ENCODE measurements at places on chromosomes 4 and X.

GRCh38 chr4:45636175-45636574 lies 487.7 kb downstream of the GABRG1 start:
- DNase-seq = no peak

GRCh38 chr4:140497747-140498636 lies at the start of gene MGAT4D:
Gene MGAT4D, minus strand, starts transcription at chr4:140498293. Its CDS starts 71 bp downstream, at chr4:140498222.
- no peak for DNase-seq

GRCh38 chrX:123878252-123878721 lies 18.4 kb downstream of the XIAP start:
- no peak for DNase-seq

DNA sequence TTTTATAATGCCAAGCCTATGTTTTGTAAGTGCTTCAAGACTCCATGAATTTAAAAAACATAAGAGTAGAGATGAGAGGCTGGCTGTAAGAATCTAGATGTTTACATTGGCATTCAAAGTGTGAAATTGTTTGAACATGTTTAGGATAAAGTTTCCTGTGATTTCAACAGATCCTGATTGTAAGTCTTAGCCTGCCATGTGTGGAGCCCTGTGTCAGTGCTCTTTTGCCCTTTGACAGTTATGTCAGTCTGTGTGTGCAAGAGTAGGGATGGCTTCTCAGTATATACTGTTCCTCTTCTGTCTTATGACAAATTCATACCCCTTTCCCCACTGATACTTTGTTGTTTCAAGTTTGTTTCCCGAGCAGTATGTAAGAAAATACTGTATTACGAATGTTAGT lies 68.2 kb downstream of the USP9X start:
- DNase-seq = no peak

GRCh38 chrX:120335289-120335688 lies 24.0 kb upstream of the TMEM255A start:
- DNase-seq = no peak

GRCh38 chr4:103095080-103095479 lies 4.6 kb downstream of the BDH2 start:
- no peak for DNase-seq

DNA sequence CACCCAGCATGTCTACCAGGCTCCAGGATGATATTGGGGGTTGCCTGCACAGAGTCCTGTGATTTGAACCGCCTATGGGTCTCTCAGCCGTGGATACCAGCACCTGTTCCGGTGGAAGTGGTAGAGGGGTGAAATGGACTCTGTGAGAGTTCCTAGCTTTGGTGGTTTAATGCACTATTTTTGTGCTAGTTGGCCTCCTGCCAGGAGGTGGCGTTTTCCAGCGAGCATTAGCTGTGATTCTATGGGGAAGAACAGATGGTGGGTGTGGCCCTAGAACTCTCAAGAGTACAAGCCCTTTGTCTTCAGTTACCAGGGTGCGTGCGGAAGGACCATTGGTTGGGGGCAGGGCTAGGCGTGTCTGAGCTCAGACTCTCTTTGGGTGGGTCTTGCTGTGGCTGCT lies 316.9 kb upstream of the AMOT start:
- DNase-seq = no peak

DNA sequence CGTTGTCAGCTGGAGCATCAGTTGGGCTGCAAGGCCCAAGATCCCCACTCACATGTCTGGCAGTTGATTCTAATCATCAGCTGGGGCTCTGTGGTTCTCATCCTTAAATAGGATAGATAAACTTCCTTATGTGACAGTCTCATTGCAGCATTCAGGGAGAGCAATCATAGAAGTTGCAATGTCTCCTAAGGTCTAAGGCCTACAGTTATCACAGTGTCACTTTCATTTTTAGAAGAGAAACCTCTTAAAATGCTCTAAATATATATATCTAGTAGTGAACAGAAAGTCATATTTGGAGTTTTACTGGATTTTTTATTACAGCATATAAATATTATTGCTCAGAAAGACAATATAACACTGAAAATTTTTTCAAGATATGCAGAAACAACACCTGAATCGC lies 226.0 kb upstream of the PPP1R2C start:
- DNase-seq = no peak

DNA sequence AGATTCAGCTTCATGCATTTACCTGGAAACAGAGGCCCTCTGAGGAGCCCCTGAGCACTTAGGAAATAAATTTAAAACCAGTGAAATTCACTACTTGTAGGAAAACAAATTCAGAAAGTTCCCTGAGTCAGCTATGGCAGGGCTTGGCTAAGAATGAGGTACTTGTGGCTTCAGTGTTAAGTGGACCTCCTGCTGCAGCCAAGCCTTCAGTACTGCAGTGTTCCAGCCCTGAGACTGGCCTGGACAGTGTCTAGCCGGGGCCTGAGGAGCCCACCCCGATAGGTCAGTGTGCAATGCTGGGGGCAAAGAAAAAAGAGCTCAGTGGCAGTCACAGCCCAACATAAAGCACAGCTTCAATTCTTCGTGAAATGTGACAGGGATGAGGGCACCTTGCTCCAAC lies 41.9 kb downstream of the F11 start:
- no peak for DNase-seq
